ENCODE measurements at places on chromosomes 4 and X.

DNA sequence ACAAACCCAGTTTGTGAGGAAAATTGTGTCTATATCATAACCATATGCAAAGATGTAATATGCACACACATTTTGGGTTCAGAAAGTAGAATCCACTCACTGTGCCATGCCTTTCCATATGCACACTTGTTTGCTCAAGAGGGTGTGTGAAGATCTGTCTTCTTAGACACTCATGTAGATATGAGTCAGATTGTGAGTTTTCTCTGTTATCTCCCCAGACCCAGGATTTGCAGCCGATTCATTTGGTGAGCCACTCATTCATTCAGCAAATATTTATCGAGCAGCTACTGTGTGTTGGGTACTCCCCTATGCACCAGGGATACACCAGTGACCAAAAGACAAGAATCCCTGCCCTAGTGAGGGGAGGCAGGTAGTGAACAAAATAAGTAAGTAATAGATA, 81.5 kb downstream of the CLCN5 start:
- no peak for DNase-seq

DNA sequence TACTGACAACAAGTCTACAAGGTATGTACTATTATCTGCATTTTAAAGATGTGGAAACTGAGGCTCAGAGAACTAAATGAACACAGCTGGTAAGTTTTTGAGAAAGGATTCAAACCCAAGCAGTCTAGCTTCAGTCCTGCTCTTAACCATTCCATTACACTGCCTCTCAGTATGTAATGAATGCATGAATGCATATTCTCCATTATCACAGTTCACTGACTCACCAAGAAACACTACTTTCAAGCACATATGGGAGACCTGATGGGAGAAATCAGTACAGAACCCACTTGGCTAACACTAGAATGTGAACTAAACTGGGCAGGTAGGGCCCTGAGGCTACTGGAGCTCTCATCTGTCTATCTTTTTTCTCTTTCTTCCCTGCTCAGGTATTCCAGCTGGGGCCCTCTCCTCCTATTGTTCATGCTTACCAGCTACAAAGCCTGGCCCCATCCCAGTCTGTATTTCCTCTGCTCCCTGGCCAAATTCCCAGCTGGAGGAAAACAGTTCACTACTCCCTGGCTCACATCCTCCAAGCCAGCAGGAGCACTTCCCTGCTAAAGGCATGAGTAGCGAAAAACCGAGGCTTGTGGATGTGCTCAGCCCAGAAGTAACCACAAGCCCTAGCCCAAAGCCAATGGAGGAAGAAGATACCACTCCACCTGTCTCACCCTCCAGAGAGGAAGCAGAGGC, 178.2 kb upstream of the ARHGEF9 start:
- no peak for DNase-seq

- no peak for DNase-seq
Measured at GRCh38 chr4:150960818-150961217, 54.3 kb downstream of the LRBA start.

- DNase-seq, result no peak
Measured at GRCh38 chrX:134931550-134931949, 59.2 kb upstream of the SMIM10 start.

DNA sequence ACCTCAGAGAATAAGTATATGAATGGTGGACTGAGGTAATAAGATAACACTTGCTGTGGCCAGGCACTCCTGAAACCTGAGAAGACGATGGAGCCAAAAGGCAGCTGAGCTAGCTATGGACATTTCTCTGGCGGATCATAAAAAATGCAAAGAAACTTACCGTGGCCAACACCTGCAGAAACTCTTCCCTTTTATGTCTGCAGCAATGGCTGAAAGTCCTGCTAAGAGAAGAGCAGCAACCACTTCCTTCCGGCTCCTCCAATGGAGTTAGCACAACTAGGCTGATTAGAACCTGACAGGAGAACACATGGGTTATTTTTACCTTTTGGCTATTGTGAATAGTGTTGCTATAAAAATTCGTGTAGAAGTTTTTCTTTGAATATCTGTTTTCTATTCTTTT, 76.0 kb upstream of the MAGEB16 start:
- no peak for DNase-seq

DNA sequence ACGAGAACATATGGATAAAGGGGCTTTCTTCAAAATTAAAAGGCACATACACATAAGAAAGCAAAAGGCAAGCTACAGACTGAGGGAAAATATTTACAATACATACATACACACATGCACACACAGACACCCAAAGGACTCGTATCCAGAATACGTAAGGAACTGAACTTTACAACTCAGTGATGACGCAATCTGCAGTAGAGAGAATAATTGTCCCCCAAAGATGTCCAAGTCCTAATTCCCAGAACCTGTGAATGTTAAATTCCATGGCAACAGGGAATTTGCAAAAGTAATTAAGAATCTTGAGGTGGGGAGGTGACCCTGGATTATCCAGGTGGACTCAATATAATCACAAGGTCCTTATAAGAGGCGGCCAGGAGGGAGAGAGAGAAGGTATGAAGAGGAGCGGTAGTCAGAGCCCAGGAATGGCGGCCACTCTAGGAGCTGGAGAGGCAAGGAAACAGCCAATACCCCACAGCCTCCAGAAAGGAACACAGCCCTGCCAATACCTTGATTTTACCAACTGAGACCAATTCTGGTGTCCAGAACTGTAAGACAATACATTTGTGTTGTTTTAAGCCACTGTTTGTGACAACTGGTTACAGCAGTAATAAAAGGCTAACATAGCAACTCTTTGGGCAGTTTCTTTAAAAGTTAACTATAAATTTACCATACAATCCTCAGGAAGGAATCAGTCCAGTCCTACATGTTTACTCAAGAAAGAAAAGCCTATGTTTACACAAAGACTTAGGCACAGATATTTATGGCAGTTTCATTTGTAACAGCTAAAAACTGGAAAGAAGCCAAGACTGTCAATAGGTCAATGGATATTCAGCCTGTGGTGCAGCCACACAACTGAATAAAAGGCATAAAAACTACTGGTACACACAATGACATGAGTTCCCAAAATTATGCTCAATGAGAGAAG, 27.3 kb upstream of the STS start:
- DNase-seq, result peak; percentile 22

GRCh38 chr4:140710908-140711622, 45.1 kb downstream of the TBC1D9 start:
- no peak for DNase-seq

- no peak for DNase-seq
Measured at GRCh38 chrX:103347682-103348397, 8.5 kb upstream of the TCEAL9 start.

DNA sequence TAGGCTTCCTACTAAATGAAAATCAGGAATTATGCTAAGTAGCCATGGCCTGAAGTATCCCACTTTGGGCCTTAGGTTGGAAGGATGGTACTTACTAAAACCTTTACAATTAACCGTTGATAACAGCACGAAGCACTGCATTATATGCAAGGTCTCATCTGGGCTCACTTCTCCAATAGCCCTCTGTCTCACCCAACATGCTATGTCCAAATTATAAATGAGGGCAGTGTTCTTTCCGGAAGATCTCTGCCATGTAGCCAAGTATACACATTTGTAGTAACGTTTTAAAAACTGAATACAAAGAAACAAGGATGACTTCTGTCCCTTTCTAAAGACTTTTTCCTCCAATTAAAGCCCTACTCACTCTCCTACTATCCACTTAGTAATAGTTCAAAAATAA, 51.6 kb downstream of the SCFD2 start:
- no peak for DNase-seq

GRCh38 chr4:159564615-159565014, 461.7 kb downstream of the RAPGEF2 start:
- DNase-seq, result no peak
